Hematopoietic multipotent progenitor cell treated with erythropoietin and hydrocortisone succinate and interleukin-3 and kit ligand, for 15 days (in vitro differentiated cells): ENCODE measurements at places on chromosomes 11 and 22.

GRCh38 chr22:24421428-24421931 is 5.9 kb upstream of the ADORA2A start:
- no peak for DNase-seq

GRCh38 chr22:39090426-39091064 is 6.5 kb upstream of the APOBEC3H start:
- no peak for DNase-seq

GRCh38 chr11:128714123-128714522 is 20.3 kb downstream of the FLI1 start:
- no peak for DNase-seq

DNA sequence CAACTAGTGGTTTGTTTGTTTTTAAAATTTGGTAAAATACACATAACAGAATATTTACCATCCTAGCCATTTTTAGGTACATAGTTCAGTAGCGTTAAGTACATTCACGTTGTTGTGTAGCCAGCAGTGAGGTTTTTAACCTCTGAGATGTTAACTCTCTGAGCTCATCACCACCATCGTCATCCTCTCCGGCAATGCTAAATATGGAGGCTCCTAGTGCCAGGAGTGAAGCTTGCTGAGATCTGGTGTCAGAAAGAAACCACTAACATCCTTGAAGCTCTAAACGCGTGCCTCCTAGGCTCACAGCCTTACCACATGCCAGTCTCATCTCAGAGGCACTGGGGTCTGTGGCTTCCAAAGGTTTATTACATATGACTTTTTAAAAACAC is 330.2 kb upstream of the B3GAT1 start:
- no peak for DNase-seq

DNA sequence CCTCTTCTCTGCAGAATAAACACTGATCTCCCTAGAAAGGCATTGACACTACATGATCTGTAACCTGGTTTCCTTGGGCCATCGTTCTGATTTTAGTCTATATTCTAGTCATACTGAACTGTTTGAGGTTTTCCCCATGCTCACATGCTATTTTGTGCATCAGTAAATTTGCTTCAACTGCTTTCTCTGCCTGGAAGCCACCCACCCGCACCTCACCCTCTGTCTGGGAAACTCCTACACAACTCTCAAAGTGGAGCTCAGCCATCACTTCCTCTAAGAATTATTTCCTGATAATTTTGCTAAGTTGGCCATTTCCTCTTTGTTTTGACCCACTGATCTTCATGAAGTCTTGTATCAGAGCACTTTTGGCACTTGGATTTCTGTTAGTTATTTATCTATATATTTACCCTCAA is 36.1 kb downstream of the MMP20 start:
- DNase-seq, result no peak

DNA sequence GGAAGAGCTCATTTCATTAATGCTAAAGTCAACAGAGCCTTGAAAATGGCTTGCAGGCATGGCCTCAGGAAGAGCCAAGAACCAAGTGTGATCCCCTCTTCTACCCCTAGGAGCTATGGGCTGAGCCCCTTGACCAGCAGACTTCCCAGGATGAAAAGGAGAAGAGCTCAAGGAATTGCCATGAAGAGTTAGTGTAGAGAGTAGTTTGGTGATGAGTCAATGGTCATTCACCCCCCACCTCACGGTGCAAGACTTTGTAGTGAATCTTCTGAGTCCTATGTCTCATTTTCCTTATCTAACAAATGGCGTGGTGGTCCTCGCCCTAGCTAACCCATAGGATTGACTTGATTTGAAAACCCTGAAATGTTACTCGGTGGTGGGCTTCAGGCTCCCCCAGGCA is 422.4 kb upstream of the CADM1 start:
- DNase-seq, result no peak

GRCh38 chr11:438101-438844 is 3.5 kb downstream of the ANO9 start:
- DNase-seq, result no peak

- DNase-seq, result no peak
These were observed 4.1 kb downstream of the MMP20 start for GRCh38 chr11:102620818-102621561.

DNA sequence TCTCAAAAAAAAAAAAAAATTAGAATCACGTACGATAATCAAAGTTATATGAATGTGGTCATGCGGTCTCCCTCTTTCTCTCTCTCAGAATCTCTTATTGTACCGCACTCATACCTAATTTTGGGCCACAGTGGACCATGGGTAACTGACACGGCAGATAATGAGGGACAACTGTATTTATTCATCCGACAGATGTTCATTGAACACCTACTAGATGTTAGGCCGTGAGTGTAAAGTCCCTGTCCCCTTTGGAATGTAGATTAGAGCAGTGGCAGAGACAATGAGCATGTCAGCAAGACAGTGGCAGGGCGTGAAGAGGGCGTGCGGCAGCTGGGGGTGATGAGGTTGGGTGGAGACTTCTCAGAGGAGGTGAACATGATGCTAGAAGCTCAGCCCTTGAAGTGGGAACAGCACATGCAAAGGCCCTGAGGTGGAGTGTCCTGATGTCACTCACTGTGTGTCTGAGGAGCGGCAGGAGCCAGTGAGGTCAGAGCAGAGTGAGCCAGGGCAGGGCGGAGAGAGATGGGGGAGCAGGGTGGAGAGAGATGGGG is 25.1 kb downstream of the CACNA1I start:
- no peak for DNase-seq

DNA sequence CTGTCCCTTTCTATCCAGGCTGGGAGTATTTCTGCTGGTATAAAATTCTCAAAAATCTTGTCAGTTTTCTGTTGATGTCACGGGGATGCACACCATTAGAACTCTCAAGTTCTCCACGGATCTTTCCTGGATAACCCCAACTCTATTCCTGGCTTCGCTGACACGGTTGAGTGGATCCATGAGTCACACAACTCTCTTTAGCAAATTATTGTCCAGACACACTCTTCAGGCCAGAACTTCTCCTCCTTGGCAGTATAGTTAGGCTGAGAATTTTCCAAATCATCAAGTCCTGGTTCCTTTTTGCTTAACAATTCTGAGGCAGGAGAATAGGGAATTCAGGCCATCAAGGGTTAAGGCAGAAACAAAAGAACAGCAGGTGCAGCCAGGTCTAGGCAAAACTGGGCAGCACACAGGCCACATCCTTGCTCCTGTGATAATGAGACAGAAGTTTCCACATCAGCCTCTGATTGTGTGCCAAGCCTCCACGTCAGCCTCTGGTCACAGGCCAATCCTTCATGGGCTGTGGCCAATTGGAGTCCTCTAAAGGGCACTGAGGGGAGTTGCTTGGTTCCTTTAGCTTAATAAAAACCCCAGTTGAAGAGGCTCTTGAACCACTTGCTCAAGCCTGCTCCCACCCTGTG is 5.7 kb upstream of the ACAT1 start:
- DNase-seq, result peak; percentile 75

GRCh38 chr11:67482275-67482826 is 475 bp upstream of the AIP start:
- no peak for DNase-seq

GRCh38 chr22:46453006-46453828 is 84.2 kb downstream of the CELSR1 start:
- DNase-seq, result no peak

DNA sequence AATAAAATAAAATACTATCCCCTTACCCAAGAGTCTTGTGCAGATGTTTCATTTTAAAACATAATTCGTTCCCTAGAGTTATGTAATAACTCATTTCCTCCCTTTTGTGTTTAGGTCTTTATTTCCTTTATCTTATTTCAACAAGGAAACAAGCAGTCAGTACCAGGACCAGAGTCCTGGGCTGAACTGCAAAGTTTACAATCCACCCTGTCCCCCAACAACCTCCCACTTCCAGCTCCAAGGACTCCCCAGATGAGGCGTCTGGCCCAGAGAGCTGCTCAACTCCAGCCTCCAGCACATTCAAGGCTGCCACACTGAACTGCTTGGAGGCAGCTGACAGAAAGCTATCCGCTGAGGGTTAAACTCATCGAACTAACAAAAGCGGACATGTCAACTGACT is 4.5 kb downstream of the POLDIP3 start:
- no peak for DNase-seq

DNA sequence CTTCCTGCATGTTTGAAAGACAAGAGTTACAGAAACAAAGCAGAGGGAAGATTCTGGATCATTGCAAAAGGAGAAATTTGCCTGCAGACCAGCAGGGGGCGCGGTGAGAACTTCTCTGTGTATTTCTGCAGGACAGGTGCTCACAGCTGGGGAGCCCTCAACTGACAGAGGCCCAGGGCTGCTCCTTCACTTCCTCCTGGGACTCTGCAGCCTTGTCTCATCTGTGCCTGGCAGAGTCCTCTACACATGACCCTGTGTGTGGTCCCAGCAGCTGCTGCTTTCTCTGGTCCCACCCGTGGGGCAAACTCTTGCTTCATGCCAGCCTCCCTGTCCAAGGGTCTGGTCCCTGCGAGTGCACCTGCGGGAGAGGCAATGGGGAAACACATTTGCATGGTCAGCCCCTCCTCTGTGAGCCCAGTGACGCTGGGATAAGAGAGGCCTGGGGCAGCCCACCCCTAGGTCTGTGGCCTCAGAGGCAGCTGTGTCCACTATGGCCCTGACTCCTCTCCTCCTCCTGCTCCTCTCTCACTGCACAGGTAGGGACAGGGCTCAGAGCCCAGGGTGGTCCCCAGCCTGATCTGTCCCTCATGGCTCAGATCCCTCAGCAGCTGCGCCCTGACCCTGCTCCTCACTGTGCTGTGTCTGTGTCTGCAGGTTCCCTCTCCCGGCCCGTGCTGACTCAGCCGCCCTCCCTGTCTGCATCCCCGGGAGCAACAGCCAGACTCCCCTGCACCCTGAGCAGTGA is 43.2 kb upstream of the VPREB1 start:
- DNase-seq, result peak; percentile 29

DNA sequence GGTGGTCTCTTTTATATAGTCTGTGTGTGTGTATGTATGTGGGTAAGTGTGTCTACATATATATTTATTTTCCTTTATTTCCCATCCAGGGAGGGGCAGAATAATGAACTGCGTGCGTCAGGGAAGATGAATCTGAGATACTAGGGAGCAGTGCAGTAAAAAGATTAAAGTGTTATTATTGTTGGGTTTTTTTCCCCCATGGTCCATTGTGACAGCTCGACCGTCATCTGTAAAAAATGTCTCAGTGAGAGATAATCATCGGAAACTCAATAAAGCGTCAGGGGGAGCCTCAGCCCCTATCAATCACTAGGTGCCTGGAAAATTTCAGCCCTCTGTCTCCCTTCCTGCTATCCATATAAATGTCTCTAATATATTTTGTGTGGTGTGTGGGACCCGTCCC is 64.6 kb downstream of the CLPB start:
- no peak for DNase-seq

GRCh38 chr11:118635237-118635591 is 27.8 kb downstream of the PHLDB1 start:
- DNase-seq, result no peak

- DNase-seq, result no peak
These were observed 19.3 kb upstream of the RASL10A start for GRCh38 chr22:29334696-29335344.

- DNase-seq, result no peak
These were observed 140.7 kb upstream of the ANO3 start for GRCh38 chr11:26191193-26191592.

GRCh38 chr11:121551463-121551862 is 98.7 kb upstream of the SORL1-AS1 start:
- no peak for DNase-seq

DNA sequence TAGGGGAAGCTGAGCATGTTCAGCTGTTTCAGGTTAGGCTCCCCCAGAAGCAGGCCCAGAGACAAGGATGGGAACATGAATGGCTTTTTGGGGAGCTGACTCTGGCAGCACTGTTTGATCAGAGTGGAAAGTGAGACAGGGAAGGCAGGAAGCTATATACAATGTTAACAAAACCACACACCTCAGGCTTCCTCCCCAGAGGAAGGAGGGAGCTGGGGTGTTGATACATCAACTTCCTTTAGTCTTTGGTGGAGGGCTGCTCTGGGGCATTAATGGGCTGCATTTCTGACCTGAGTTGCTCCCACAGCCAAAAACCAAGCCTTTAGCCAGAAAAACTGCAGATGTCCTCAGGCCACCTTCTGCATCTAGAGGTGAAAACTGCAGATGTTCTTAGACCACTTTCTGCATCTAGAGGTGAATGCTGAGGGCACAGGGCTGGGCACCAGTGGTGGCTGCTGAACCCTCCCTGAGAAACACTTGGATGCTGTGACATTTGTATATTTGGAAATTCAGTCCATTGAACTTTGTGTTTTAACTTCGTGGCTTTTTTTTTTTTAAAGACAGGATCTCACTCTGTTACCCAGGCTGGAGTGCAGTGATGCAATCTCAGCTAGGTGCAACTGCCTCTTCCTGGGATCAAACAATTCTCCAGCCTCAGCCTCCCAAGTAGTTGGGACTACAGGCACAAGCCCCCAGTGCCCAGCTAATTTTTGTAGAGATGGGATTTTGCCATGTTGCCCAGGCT is 49.9 kb downstream of the KIAA1671 start:
- DNase-seq, result no peak

DNA sequence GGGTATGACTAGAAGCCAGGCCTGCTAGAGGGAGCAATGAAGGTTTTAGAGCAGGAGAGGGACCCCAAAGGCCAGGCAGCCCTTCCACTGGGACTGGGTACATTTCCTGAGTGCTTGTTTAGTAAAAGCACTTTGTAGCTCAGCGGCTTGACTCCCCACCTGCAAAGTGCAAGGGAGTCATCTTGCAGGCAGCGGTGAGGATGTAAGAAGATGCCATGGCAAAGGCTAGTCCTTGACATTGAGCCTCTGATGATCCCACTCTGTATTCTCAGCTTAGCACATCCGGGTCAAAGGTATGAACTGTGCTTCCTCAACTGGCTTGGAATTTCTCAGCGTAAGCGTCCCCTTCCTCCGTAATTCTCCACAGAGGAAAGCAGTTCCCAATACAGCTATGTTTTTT is 3.1 kb upstream of the UBE2L3 start:
- DNase-seq, result no peak

- DNase-seq, result no peak
These were observed 400.4 kb downstream of the NTM start for GRCh38 chr11:131770801-131771200.

DNA sequence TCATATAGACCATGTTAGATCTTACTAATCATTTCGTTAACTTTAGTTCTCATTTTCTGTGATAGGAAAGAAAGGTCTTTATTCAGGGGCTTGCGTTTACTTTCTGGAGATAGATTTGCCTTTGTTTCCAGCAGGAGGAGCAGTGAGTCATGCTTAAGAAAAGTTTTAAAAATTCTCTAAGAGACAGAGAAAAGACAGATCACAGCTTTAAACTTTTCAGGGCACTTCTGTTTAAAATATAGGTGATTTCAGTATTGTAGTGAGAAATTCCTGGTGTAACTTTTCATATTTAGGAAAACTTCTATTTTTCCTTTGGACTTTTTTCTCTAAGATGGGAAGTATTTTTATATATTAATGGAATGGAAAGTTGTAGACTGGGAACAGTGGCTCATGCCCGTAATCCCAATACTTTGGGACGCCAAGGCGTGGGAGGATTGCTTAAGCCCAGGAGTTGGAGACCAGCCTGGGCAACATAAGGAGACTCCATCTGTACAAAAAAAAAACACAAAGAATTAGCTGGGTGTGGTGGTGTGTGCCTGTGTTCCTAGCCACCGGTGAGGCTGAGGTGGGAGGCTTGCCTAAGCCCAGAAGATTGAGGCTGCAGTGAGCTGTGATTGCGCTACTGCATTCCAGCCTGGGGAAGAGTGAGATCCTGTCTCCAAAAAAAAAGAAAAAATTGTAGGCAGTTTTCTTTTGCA is 60.3 kb downstream of the ATXN10 start:
- DNase-seq, result no peak
